ENCODE measurements at places on chromosomes 11 and 22.
A peak's percentile ranks its signal among the peaks of the same experiment; 100 is the strongest.

- no peak for DNase-seq
These were observed 599.9 kb downstream of the BUD13 start for GRCh38 chr11:116172851-116173250.

DNA sequence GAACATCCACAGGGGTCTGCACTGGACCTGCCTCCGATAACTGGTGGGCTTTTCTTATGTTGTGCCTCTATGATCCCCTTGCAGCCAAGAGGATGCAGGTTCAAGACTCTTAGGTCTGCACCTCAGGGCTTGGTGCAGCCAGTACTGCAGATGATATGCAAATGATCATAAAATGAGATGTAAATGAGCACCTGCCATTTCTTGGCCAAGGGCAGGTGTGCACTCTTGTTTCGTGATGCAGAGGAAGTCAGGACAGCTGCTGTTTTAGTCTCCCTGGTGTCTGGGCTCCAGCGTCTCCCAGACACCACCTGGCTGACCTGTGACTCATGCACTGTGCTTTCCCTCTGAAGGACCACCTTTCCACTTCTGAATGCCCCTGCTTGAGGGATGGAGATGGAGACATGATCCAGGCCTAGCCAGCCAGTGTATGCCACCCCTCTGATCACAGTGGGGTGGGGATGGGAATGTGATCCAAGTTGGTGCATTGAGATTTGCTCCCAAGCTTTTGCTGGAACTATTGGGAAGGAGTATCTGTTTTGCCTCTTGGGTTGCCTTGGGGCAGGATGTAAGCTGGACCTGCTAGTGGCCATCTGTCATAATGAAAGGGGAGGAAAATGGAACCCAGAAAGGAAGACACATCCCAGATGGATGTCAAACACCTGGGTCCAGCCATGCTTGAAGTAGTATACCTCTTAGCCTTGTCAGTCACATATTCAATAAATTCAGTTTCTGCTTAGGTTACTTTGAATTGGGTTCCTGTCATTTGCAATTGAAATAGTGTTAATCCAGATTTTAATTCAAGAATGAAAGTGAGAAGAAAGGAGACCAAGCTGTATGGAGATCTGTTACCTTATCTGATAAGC, 3.3 kb upstream of the KCNJ11 start:
- DNase-seq, result no peak

DNA sequence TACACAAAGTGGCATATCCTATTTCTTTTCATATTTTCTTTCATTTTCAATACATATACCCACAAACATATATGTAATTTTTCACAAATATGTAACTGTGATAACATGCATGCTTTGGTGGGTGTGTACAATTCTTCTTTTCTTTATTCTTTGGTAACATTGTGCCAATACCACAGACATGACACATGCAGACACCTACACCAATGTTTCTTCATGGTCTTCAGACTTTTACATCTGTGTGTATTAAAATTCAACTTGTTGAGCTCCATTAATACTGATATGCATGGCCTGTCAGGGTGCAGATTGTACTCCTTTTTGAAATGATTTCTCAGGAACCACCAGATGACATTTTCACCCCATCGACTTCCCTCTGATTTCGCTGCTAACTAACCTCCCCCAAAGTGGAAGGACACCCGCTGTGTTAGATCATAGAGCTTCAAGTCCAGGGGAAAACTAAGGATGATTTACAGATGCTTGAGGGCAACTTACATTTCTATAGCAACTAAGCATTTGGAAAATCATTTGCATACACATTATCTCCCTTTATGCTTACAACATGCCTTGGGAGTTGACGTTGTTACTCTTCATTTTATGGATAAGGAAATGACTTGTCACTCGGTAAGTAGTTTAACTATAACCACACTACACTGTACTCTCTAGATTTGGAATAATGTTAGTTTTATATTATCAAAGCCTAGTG, 10.5 kb upstream of the PANX3 start:
- DNase-seq, result no peak

- peak; percentile 79 for DNase-seq
These were observed 7.2 kb upstream of the PLXNB2 start for GRCh38 chr22:50314455-50315288.

DNA sequence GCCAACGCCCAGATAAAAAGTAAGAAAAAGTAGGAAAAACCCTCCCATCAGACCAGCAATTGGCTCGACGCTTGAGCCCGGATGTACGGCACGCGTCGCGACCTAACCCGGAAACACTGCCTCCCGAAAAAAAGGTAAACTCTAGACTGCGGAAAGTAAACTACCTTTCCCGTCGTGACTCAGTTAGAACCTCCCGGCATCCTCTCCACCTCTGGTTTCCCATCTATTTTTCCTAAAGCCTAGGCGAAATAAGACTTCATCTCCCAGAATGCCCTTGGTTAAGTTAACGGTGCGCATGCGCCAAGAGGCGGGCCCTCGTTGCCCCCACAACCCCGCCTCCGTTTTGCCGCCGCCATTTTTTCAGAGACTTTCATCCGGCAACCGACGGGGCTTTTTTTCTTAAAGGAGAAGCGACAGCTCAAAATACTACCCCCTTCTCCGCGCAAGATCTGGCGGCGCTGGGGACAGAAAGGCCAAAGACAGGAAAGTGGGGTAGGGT, 678 bp upstream of the ZFP91 start:
- DNase-seq, result peak; percentile 97

DNA sequence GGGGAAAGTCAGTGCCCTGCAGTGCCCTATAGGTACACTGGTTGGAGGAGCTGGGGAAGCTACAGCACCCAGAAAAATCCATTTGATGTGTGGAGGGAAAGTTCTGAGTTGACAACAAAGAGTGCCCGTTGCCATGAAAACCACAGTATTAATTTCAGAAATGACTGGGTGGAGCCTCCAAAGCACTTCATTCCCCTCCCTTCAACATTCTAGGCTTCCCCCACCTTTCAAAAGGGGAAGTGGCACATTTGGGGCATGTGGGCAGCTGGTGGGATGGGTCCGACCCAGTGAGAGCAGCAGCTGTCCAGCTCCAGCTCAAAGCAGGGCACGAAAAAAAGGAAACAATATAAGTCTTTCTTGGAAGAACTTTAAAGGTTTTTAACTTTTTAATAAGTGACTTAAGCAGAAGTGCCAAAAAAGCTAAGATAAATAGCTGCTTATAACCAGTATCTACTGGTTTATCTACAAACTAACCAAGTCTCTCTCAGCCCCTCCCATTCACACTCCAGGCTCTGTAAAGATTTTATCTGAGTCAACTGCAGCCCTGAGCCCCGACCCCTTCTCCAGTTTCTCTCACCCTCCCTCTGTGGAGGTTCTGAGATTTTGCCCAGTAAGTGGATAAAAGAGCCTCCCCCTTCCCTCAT, 9.0 kb upstream of the AHNAK start:
- peak; percentile 95 for DNase-seq

GRCh38 chr22:24207264-24208011, 26.2 kb downstream of the SUSD2 start:
- DNase-seq, result no peak

GRCh38 chr11:65456418-65456817, 33.8 kb downstream of the NEAT1 start:
- no peak for DNase-seq

DNA sequence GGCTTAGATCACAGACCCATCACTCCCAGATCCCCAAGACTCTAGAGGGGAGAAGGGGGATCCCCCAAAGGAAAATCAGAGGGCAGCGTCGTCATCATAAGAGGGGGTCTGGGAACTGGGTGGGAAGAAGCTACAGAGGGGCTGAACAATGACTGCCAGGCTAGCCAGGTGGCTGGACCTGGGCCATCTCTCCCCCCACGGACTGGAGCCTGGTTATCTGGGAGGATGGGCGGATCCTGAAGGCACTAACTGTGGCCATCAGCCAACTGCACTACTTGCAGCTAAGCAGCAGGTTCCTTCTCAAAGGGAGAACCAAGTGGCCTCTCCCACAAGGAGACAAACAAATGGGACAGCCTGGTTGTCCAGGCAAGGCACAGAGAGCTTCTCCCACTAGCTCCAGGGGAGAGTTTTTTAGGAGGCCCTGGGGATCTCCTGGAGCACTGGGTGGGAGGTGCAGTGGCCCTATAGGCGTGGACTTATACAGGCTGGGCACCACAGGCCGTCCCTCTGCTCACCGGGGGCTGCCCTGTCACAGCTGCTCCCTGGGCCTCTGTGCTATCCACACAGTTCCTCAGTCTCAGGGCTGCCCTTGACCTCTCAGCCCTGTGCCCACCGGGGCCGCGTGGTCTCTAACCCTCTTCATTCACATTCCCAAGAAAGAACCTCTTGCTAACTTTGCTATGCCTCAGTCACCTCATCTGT, 15.4 kb downstream of the P2RY6 start:
- DNase-seq, result no peak

DNA sequence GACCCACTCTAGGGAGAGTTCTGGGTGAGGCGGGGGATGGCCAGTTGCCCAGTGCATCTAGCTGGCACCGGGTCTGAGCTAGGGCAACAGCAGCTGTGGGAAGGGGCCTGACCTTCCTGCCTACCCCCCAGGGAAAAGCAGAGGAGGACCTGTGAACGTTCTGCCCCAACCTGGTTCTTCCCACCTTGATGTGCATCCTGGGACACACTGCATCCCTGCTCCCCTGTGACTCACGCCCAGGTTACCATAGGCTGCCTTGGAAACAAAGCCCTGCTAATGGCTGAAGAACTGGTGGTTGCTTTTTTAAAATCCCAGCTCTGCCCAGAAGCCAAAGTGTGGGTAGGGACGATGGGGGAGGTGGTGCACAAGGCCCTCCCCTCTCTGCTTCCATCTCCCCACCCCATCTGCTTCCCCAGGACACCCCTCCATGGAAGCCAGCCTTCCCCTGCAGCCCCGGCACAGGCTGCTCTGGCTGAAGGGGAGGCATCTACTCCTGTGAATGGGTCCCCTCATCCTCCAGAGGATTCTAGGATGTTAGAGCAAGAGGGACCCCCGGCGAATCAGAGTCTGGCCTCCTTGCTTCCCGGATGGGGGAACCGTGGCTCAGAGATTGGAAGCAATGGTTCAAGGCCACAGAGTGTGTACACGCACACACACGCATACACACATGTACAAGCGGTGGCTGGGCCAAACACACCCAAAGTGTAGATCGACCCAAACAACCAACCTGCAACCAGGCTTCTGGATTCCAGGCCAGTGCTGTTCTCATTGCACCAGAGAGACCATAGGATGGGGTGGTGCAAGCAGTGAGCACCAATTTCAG, 7.6 kb upstream of the C11orf96 start:
- no peak for DNase-seq

- no peak for DNase-seq
These were observed 65.8 kb downstream of the DKK3 start for GRCh38 chr11:11942668-11943067.

GRCh38 chr11:126337126-126337473, 18.4 kb upstream of the ST3GAL4 start:
- no peak for DNase-seq

DNA sequence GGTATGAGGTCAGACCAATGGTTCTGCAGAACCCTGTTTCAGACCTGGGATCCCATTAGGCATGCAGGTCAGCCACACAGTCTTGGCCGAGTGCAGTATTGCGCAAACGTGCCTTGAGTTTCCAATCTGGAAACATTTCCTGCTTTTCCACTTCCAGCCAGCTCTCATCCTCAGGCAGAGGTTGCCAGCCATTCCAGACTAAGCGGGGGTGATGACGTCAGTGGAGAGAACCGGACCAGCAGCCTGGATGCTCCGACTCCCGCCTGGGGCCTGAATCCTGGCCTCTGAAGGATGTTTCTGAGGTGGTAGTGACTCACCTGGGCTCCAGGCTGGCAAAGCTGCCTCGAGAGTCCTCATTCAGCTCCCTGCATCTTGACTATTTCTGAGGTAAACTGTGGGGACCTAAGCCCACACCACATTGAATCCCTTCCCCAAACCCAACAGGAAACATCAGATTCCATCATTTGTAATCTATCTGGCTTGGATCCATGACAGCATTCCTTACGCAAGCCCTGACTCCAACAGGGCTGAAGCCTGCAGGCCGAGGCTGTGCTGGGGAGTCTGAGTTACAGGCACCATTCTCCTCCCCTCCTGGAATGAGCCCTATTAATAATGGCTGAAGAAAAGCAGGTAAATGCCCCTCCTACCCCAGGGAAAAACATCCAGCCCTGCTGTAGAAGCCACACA, 83.0 kb downstream of the ABTB2 start:
- DNase-seq, result no peak

DNA sequence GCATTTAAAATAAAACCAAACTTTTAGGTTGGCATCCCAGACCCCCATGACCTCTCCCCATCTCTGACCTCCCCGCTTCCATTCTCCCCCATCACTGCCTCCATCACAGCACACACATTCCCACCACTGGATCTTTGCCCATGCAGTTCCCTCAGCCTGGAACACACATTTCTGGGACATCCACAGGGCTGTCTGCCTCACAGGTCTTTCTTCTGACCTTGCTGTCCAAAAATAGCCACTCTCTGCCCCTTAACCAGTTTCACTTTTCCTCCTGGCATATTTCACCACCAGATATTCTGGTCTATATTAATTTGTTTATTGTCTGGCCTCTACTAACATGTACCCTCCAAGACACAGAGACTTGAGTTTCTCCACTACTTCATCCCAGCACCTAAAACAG, 75.2 kb upstream of the PRDM11 start:
- no peak for DNase-seq

GRCh38 chr11:28417601-28418323, 309.6 kb downstream of the METTL15 start:
- no peak for DNase-seq

DNA sequence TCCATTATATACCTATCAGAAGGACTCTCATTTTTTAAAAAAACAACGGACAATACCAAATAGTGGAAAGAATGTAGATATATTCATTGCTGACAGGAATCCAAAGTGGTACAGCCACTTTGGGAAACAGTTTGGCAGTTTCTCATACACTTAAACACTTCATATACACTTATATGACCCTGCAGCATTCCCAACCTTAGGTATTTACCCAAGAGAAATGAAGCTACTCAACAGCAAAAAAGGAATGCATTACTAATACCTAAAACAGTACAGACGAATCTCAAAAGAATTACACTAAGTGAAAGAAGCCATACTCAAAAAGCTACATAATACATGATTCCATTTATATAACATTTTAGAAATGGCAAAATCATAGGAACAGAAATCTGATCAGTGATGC, 51.5 kb downstream of the RBFOX2 start:
- DNase-seq, result no peak

GRCh38 chr11:35585416-35585815, 32.8 kb upstream of the FJX1 start:
- no peak for DNase-seq

DNA sequence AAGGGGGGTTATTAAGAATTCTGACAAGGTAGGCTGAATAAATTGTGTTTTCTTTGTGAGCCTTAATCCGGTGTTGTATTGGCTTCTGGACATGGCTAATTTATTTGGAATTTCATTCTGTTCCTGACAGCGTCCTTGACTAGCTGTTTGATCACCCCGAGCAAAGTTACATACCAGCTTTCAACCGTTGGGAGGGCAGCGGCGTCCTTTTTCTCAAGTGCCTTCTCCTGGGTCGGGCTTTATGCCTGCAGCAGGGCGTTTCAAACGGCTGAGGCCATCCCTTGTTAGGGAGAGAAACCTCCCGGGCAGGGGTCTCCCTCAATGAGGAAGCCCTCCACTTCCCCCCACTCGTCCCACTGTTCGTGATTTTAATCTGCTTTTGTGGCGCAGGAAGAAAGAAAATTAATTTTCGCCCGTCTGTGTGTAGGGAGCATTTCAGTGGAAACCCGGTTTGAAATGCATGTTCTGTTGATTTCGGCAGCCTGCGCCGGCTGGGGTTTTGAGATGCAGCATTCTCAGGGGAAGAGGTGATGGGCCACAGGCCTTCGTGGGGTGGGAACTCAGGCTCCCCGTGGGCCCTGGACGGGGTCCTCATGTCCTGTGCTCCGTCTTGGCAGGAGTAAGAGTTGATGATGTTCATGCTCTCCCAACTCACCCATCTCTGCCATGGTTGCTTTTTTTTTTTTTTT, 2.9 kb upstream of the SMIM38 start:
- DNase-seq, result no peak

All from CD4-positive, alpha-beta T cell treated with Interleukin-17A for 1 hour (primary cell).